ENCODE measurements at places on chromosomes 11 and 22.

- no peak for ATAC-seq
Measured at GRCh38 chr11:109507331-109507730, 85.3 kb downstream of the C11orf87 start.

GRCh38 chr11:27976262-27976661, 131.7 kb downstream of the KIF18A start:
- no peak for ATAC-seq

GRCh38 chr22:17097062-17097461, 12.3 kb downstream of the IL17RA start:
- no peak for ATAC-seq

DNA sequence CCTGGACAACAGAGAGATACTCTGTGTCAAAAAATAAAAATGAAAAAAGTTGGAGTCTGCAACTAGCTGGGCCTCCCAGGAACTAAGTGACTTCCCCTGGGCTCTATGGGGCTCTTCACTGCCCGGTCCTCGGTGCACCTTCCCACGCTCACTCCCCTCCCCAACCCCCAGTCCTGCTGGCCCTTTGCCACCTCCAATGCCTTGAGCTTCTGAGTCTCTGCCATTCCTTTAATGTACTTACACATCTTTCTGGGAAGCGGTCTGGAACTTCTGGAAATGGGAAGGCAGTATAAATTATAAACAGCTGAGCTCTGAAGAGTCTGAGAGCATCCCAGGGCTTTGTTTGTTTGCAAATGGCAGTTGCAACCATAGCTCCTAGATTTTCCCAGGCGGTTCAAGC, 5.9 kb upstream of the BATF2 start:
- no peak for ATAC-seq

GRCh38 chr11:126926376-126926791, 74.2 kb downstream of the KIRREL3 start:
- ATAC-seq: no peak

DNA sequence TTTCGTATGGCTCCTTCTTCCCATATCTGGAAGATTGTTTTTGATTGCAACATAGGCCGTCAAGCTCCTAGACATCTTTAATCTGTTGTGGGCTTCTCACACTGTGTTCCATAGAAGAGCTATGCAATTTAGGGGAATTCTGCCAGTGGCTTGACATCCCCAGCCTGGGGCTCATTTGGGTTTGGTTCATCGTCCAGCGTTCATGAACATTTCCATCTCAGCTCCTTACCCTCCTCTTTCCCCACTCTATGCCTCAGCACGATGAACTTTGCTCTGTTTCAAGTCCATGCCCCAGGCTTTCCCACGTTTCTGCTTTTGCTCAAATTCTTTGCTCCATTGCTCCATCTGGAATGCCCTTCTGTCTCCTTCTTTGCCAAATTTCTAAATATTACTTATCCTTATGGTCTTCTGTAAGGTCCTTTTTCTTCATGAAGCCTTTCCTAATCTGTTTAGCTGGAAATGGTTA, 26.1 kb upstream of the CLMP start:
- ATAC-seq: no peak

DNA sequence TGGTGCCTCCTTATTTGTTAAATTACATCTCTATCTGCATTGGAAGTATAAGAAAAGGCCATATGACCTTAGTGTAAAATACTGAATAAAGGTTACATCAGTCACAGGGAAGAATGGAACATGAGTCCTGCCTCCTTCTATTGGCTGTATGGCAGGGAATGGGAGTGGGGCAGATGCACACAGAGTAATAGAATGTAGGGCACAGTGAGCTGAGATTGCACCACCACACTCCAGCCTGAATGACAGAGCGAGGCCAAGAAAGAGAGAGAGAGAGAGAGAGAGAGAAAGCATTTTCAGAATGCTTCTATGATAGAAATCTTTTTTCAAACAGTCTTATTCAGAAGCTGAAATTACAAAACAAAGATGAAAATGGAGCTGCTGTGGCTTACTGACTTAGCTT, 58.8 kb downstream of the SLN start:
- ATAC-seq: no peak

GRCh38 chr11:67633758-67634365, 4.1 kb upstream of the NUDT8 start:
- ATAC-seq: no peak

GRCh38 chr11:92284558-92284957, 59.9 kb downstream of the FAT3 start:
- ATAC-seq: no peak

DNA sequence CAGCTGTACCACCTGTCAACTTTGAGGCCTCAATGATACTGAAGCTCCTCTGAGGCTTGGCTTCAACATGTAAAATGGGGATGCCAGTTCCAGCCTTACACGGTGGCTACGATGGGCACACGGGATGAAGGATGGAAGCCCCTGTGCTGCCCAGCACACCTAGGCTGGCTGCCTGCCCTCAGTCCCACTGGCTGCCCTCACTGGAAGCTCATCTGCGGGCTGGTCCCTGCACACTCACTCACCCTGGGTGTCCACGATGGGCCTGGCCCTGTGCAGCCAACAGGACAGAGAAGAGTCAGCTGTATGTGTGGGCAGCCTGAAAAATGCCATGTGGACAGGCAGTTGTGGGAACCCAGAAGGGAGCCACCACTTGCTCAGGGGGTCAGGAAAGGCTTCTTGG, 2.2 kb downstream of the YIF1A start:
- ATAC-seq: no peak

- ATAC-seq: no peak
Measured at GRCh38 chr11:2751523-2752203, 51.9 kb upstream of the KCNQ1OT1 start.

All from activated CD4-positive, CD25-positive, alpha-beta regulatory T cell treated with anti-CD3 and anti-CD28 coated beads, Interleukin-2, amount 50 U/mL, for 24 hours (primary cell).